Activated T-cell treated with anti-CD3 and anti-CD28 coated beads for 48 hours (primary cell): ENCODE measurements at places on chromosomes 5 and 9.

DNA sequence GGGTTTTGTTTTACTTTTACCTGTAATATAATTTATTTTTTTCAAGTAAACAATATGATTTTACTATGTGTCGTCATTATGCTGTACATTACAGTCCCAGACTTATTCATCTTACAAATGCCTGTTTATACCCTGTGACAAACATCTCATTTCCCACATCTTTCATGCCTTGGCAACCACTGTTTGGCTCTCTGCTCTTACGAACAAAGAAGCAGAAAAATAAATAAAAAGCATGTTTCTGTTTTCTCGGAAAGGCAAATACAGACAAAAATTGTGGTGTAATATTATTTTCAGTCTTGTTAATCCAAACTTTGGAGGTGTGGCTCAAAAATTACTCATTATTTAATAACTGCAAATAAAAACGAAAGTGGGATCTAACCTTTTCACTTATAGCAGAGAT, 393.0 kb downstream of the CDH12 start:
- no peak for DNase-seq

- DNase-seq, result peak; percentile 29
Measured at GRCh38 chr5:115461506-115462290, 82.9 kb downstream of the FEM1C start.

- DNase-seq, result no peak
Measured at GRCh38 chr5:72940082-72940481, 15.8 kb upstream of the FCHO2 start.

- DNase-seq, result no peak
Measured at GRCh38 chr9:87107072-87107471, 159.8 kb upstream of the GAS1 start.

DNA sequence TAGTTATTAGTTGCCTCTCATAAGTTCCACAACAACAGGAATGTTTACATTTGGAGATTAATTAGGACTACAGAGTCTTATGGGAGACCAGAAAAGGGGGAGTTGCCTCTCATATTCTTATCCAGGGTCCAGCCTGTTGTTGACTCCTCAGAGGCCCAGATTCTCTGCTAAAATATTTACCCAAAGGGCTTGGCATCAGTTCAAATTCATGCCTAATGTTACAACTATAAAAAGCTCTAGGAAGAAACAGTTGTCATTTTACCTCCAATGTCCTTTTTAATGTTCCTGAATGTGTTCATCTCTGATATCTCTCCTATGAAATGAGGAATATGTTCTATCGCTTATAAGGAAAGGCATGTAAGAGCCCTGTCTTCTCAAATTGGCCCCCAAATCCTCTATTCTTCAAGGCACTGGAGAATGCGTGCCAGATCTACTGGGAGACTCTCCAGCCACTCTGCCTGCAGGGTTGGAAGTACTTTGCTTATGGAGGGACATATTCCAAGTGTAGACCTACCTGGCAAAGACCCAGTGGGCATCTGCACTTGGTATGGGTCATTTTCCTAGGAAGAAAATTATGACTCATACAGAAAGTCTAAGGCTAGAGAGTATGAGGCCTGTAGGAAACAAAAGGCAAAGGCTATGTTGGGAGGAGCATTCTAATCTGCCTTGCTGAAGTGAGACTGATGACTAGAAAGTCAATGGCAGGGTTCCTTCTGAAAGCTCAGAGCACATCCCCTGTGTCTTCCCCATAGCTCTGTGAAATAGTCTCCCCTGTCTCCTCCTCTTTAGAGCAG, 192.6 kb downstream of the ESM1 start:
- DNase-seq, result no peak

- DNase-seq, result no peak
Measured at GRCh38 chr9:137502008-137502911, 43.1 kb upstream of the NSMF start.

- no peak for DNase-seq
Measured at GRCh38 chr9:130633336-130634190, 30.8 kb upstream of the PRDM12 start.

DNA sequence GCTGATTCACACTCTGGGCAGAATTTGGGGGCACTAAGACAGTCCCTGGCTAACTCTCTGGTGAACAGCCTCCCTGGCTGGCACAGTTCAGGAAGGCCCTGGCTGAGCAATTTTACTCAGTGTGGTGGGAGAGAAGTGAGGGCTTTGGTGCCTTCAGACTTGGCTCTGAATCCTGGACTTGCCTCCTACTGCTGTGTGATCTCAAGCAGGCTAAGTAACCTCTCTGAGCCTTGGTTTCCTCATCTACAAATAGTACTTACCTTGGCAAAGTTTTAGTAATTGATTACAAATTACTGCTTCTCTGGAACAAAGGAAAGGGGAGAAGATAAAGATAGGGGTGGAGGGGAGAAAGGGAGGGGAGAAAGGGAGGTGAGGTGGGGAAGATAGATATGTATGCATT, 153.8 kb downstream of the DROSHA start:
- no peak for DNase-seq

DNA sequence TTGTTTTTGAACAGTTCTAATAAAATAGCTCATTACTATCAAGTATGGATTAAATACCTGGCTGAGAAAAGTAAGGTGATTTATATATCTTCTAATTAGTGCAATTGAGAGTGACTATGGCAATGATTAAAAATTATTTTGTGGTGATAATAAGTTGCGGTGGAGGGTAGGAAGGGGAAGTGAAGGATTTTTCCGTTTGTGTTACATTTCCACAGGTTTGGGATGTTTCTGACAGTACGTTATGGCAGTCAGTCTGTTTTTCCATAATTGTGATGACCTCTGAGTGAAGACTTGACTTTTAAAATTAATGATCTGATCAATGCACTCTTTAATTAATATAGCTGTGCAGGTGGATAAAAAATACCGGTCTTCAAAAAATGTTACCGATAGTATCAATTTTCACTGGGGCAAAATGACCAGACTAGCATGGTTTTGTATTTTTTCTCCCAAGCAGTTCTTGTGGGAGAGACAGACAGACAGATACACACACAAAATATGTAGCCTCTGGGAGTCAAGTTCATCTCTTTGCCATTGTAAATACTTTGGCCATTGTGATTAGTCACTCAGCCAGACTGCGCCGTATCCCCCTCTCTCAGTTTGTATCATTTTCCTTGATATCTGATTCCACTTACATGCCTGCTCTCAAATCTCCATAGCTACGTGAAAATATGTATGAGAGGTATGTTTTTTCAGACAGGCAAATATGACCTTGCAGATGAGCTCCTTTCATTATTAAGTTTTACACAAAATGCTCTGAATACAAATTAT, 60.2 kb downstream of the ARHGAP26 start:
- DNase-seq, result no peak

DNA sequence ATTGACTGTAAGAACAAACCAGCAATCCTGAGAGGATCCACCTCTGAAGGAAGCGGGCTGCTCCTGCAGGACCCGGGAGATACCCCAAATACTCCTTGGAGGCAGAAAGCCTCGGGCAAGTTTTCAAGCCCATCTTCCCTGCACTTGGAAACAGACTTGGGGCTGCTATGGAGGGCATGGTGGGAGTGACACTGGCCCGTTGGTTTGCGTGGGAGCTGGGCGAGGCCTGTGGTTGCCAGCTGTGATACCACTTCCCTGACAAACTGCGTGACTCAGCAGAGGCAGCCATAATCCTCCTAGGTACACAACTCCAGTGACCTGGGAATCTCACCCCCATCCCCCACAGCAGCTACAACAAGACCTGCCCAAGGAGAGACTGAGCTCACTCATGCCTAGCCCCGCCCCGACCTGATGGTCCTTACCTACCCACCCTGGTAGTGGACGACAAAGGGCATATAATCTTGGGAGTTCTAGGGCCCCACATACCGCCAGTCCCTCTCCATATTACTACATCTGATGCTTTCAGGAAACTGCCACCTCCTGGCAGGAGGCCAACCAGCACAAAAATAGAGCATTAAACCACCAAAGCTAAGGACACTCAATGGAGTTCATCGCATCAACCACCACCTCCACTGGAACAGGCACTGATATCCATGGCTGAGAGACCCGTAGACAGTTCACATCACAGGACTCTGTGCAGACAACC, 38.1 kb upstream of the VLDLR start:
- DNase-seq, result no peak

DNA sequence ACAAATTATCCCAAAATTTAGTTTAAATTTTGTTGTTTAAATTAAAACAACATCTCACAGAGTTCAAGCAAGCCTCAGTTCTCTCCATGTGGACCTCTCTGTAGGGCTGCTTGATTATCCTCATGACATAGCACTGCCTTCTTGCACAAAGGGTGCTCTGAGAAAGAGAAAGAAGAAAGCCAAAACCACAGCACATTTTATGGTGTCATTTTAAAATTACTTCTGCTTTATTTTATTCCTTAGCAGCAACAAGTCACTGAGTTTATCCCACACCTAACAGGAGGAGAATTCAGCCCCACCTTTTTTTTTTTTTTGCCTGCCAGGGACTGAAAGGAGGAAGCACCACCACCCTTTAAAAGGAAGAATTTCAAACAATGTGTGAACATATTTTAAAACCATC, 12.8 kb upstream of the KCNV2 start:
- no peak for DNase-seq
